ENCODE measurements at places on chromosomes 11 and 22. TPM values are rescaled to one million over a fixed set of nuclear protein-coding genes. Genes with fewer than 3 reads are reported as not detected.

The TMEM135 gene
- total RNA-seq, result 26.6 TPM

- DNase-seq, result no peak
Measured at GRCh38 chr22:46050916-46051614, 74.1 kb upstream of the WNT7B start.

The GLB1L3 gene
- total RNA-seq, result 0.29 TPM

The RAC2 gene
- 77.2 TPM for total RNA-seq

GRCh38 chr11:68684385-68685356, at the start of gene GAL:
GAL (plus strand) TSS chr11:68684544; CDS start chr11:68684924, 380 bp downstream.
- no peak for DNase-seq

GRCh38 chr11:95338430-95338991, 107.5 kb upstream of the SESN3 start:
- peak; percentile 72 for DNase-seq

- DNase-seq, result no peak
Measured at GRCh38 chr11:14114269-14114668, 151.7 kb downstream of the SPON1 start.

DNA sequence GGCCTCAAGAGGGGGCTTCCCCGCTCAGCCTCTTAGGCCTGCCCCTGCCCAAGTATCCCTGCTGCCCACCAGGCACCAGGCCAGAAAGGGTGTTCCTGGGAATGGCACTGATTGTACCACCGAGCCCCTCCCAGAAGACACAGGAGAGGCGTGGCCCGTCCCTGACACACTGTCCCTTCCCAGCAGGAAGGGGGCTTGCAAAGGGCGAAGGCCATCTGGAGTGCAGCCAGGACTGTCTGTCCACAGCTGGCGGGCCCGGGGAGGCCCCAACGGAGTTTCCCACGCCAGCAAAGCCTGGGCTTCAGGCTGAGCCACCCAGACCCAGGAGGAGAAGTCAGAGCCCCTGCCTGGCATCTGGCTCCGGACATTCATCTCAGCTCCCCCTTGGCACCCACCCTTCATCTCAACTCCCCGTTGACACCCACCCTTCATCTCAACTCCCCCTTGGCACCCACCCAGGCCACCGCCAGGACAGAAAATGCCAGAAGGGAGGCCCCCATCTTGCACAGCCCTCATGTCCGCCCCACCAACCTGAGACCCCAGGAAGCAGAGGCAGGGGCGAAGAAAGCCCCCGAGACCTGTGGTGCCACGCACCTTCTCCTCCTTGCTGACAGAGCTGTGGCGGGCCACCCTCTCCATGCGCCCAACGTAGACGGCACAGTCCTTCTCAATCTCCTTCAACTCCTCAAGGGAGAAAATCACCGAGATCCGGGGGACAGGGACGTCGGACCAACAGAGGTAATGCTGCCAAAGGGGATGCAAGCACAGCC, 19.4 kb downstream of the TUBGCP6 start:
- DNase-seq, result no peak

The TMEM126A gene
- 30.2 TPM for total RNA-seq
